WTC11 (cell line): ENCODE measurements at places on chromosomes 7 and 10.

- DNase-seq = peak; percentile 83
Measured at GRCh38 chr10:76036111-76036940, 604.9 kb downstream of the LRMDA start.

DNA sequence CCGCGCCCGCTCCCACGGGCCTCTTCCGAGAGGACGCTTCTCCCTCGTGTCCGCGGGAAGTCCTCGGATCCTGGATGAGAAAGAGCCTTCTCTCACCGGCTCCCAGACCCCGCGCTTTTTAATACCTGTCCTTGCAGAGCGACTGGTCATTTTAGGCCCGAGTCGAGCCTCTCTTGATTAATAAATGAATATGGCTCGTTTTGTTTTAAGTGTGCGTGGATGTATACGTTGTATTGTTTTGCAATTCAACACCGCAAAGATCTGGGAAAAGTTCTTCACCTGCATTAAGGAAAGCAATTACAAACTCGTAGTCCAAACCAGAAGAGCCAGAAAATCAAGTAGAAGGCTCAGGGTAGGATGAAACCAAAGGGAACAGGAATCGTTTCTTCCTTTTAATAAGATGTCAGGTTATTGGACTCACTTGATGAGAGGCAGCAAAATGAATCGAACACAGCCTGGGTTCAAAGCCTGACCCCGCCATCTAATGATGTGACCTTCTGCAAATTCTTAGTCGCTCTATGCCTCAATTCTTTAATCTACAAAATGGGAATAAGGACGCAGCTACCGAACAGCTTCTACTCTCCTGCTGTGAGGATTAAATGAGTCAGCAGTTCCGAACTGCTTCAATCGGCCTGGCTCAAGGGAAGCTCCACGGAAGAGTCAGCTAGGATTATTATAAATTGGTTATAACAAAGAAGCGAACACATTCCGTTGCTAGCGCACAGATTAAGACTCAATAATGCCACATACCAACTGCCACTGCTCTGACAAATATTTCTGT lies 277.8 kb upstream of the NEBL start:
- no peak for DNase-seq

GRCh38 chr10:92750791-92751533 lies 61.2 kb downstream of the HHEX start:
- no peak for DNase-seq

DNA sequence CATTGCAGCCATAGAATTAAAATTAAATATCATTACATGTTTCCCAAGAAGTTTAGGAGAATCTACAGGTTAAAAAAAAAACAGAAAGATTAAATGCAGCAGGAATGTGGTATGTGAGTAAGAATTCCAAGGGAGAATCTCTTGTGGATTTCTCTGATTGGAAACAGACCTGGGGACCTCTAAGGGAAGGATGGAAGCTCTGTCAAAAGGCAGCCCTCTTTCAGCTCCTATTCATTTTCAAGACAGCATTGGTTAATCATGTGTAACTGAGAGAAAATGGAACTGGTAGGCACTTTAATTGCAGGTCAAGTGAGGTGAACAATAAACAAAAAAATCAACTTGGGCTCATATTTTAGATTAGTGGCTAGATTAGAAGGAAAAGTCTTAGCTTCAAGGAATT lies 81.4 kb upstream of the MTPN start:
- DNase-seq = no peak

- DNase-seq = no peak
Measured at GRCh38 chr10:84193327-84193726, 1.0 kb upstream of the CDHR1 start.

DNA sequence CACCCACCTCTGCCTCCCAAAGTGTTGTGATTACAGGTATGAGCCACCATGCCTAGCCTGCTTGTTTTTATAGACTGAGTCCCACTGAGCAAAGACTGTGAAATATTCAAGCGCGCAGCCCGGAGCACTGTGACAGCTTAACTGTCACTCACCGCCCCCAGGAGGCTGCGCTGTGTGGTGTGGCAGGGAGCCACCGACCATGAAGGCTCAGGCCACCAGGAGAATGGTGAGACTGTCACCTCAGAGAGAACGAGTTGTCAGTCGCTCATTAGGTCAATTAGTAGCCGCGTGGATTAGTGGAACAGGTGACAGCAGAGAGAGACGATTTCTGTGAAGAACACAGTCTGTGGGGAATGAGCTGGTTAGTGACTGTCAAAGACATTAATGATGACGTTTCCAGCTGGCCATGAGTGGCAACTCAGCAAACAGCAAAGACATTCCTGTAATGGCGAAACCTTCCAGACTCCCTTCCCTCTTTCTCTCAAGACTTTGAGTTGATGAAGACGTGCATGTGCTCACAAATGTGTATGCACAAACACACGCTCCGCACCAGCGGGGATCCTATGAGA lies 64.5 kb downstream of the CYCS start:
- no peak for DNase-seq

DNA sequence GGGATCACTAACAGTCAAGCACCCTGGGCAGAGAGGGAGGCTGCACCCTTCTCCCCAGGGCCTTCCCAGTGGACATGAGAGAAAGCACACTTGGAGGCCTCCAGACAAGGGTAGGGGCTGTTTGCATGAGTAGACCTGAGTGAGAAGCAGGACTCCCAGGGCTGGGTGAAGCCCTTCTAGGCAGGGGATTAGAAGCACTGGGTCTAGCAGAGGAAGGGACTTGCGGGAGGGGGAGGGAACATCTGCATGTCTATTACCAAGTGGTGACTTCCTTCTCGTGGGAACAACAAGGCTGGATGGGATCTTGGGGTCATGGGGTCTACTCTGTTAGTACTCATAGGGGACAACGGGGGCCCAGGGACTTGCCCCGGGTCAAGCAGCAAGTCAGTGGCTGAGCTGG lies 67.8 kb downstream of the EMX2 start:
- DNase-seq = no peak

DNA sequence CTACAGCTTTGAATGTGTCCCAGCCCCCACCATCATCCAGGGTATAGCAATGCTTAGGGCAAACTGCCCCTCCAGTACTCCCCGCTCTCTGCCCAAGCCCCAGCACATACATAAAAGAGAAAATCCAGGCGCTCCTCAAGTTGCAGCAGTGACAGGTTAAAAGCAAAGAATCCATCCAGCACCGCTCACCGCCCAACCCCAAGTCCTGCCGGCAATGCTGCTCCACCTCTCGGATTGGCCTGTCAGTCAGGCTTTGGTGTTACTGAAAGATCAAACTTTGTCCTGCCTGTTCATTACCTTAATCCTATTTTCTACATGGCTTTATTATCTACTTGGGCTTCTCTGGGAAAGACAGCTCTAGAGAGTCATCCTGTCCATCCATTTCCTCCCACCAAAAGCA lies 31.9 kb downstream of the DPCD start:
- DNase-seq = no peak
